ENCODE measurements at places on chromosomes 7 and 10.

DNA sequence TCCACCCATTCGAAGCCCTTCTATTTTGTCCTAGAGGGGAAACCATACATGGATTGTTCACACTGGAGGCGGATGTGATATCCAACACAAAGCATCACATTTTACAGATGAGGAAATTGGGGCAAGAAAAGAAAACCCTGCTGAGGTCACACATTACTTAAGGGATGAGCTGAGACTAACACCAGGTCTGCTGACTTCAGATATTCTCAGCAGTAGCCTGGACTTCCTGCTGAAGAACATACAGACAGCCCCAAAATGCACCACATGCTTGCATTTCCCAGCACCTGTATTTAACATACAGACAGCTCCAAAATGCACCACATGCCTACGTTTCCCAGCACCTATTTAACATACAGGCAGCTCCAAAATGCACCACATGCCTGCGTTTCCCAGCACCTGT, 11.2 kb downstream of the GIMAP5 start:
- DNase-seq, result no peak

DNA sequence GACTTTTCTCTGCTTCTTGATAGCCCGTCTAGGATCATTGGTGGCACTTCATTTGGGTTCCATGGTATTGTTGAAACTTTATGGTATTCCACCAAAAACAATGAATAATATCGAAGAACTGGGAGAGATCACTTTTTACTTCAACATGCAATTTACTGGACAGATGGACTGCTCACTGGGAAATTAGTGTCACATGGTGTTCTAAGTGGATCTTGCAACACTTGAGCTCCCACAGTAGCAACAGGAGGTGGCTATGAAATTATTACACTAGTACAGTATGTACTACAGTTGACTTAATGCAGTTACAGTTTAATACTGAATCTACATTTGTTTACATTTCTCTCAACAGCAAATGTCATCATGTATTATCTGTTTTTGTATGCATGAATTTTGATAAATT, 997.3 kb downstream of the REEP3 start:
- DNase-seq, result no peak

DNA sequence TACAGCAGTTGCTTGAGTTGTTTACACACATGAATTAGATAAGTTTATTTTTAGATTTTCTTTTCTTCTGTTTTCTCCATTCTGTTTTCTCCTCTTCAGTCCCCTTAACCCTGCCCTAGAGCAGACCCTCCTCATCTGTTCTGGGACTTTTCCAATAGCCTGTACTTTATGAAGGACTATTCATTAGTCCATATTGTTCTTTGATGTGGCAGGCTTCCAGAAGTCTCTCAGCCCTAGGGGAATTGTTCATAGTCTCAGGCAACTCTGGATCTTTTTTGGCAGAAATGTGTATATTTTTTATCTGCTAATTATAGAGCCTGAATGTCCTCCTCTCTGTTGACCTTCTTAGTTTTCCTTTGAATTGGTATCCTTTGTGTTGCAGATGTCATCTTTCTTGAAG, 25.4 kb downstream of the KAT6B start:
- no peak for DNase-seq

- no peak for DNase-seq
Observed at GRCh38 chr7:131194070-131194865, 133.4 kb upstream of the MKLN1 start.

GRCh38 chr7:116223588-116223987, 13.2 kb downstream of the TES start:
- no peak for DNase-seq

DNA sequence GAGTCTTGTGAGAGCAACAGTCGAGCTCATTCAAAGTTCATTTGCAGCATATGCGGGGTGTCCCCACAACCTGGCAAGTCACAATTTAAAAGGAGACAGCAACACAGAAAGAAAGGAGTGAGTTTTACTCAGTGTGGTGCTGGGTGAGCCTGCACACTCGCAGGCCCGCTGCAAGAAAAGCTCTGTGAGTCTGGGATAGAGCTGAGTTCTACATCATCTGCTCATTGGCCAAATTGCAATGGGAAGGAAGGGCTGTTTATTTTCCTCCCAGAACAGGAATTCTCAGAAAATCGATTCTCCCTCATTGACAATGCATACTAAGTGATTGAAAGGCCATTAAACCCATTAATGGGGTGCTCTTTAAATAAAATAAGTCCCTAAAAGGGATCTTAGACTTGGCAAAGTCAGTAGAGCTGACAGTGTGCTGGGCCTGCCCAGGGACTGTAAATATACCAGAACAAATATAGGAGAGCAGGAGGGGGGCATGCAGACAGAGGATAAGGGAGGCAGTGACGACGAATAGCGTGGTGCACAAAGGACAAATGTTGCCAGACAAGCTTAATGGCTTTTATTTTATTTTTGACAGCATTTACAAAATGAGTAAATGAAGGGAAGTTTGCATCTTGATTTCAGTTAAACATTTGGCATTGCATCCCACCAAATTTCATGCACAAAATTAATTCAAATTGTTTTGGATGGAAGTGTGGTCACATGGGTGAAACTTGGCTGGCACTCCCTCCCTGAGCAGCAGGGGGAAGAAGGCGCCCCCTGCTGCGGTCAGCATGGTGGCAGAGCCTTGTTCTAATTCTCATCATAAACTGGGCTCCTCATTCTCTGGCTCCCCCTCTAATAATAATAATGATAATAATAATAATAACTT, 215.7 kb downstream of the SNX10 start:
- no peak for DNase-seq
